CD8-positive, alpha-beta memory T cell (primary cell): ENCODE measurements at places on chromosomes 7 and 10.

- DNase-seq = no peak
Observed at GRCh38 chr7:72217151-72217550, 195.0 kb downstream of the CALN1 start.

- no peak for DNase-seq
Observed at GRCh38 chr7:1382553-1383397, 76.5 kb downstream of the MICALL2 start.

DNA sequence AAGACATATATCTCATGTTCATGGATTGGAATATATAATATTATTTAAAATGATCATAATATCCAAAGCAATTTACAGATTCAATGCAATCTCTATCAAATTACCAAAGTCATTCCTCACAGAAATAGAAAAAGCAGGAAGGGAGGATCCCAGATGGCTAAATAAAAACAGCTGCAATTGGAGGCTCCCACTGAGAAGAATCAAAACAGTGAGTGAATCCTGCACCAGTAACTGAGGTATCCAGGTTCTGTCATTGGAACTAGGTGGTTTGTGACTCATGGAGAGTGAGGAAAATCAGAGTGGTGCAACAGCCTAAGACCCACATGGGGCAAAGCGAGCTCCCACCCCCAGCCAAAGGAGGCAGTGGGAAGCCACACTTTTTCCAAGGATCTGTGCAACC is 128.4 kb downstream of the MTERF1 start:
- no peak for DNase-seq

GRCh38 chr10:29980084-29980483 is 79.3 kb downstream of the JCAD start:
- no peak for DNase-seq

DNA sequence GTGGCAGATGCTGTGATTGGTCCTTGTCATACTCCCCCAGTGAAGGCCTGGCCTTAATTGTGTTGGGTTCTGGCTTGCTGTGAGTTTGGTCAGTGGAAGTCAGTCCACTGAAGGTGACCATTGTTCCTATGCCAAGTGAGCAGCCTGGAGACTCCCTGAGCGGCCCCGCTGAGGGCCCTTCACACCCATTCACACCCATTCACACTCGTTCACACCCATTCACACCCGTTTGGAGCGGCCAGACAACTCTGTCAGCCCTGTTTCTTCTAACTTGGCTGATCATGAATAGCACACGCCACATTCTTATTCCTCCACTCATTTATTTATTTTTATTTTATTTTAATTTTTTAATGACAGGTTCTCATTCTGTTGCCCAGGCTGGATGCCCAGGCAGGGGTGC is 61.5 kb downstream of the C10orf120 start:
- no peak for DNase-seq

GRCh38 chr7:76077435-76077834 is 29.5 kb downstream of the MDH2 start:
- DNase-seq = no peak

- DNase-seq = no peak
Observed at GRCh38 chr10:102505462-102506115, 1.8 kb downstream of the SUFU start.
